ENCODE measurements at places on chromosomes 7 and 10.
A peak's percentile ranks its signal among the peaks of the same experiment; 100 is the strongest.

- no peak for DNase-seq
Measured at GRCh38 chr7:33870120-33870519, 35.2 kb upstream of the BMPER start.

DNA sequence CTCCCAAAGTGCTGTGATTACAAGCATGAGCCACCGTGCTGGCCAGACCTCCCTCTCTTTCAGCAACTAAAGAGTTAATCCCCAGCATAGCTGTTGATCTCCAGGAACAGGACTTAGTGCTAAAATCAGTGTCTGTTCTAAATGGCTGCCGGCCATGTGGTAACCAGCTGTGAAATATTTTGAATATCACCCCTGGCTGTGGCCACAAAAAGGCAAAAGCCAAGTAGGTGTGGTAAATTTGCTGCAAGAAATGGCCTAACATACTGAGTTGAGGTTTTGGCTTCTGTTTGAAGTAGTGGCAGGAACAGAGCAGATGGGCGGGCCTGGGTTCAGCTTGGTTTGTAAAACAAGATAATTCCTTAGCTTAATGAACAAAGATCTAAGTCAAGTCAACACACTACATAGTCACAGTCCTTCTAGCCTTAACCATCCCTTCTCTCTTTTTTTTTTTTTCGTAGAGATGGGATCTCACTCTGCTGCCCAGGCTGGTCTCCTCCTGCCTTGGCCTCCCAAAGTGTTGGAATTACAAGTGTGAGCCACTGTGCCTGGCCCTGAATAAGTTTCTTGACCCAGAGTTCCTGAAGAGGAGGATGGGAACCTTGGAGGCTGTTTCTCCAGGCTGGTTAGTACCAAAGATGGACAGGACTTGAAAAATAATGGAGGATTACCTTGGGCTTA lies 22.7 kb upstream of the AGFG2 start:
- DNase-seq, result peak; percentile 71

DNA sequence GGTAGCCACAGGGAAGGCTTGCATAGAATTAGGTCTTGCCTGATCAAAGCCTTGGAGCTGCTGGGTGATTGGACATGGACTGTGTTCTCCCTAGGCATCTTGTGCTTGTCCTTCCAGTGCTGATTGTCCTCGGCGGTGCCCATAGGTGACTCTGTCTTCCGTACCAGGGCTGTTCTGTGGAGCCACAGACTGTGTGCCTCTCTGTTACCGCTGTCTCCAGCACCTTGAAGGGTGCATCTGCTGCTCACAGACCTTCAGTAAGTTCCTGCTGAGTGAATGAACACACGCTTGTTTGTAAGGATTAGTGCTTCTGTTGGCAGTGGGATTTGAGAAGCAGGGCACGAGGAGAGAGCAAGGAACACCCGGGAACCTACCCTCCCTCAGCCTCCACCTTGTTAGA lies 116.7 kb downstream of the CELF2 start:
- DNase-seq, result no peak

DNA sequence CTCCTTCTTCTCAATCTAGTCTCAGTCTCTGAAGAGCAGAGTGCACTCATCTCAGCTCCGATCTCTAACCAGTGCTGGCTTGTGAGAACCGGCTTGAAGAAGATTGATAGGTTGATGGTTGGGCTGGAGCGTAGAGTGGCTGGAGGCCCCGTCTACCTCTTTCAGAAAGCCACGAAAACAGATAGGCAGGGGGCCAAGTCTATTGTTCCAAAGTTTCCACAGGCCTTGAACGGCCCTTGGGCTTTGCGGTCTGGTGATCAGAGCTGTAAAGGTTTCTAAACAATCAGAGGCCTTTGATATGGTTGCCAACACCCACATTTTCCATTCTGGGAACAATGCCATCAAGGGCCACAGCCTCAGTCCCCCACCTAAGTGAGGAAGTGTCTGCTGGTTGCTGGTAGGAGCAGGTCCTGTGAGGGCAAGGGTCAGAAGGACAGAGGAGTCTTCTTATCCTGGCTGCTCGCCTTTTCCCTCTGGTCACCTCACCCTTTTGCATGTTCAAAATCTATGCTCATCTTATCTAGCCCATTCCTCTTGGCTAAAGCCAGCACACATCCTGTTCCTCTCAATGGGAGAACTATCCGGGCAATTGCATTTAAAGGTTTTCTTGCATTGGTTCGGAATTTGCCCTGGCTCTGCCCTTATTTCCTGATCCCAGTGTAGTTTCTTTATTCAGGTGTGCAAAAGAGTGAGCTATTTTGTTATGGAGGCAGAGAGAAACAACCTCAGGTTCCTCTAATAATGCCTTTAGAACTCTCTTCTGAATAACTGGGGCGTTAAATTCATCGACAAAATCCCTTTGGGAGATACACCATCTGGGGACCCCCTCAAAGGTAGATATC lies 70.3 kb upstream of the KMT2E start:
- peak; percentile 55 for DNase-seq

DNA sequence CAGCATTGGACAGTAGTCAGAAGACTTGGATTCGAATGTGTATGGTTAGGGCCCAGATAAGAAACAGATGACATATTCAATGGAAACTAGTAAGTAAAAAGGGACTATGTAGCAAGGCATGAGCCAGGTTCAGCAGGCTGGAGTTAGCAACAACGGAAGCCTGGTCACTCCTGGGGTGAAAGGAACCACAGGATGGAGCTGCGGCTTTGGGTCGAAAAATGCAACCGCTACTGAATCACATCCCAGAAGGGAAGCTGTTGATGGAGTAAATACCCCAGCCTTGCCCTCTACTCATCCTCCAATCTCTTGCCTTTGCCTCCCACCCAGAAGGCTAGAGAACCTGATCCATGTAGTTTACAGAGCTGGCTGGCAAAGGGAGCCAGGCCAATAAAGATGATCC lies 37.5 kb upstream of the EGR2 start:
- DNase-seq, result no peak

DNA sequence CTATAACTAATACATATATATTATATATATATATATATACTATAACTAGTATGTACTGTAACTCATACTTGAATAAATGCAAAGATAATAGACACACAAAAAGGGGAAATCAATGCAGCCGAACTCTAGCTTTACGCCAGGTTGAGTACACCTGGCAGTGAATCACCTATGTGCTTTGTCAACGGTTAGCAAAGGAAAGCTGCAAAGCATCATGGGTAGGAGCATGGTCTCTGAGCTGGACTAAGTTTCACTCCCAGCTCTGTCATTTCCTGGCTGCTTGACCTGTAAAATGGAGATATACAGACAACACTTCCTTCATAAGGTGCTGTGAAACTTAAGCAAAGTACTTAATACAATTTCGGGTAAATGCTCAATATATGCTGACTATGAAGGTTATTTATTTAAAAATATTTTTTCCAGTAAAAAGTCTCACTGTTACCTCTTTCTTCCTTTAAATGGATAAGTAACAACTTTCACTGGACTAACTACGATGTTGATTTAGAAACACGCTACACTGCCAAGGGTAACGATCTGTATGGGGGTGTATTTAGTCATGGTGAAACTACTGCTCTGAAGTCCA lies 61.7 kb upstream of the ITGA8 start:
- no peak for DNase-seq

DNA sequence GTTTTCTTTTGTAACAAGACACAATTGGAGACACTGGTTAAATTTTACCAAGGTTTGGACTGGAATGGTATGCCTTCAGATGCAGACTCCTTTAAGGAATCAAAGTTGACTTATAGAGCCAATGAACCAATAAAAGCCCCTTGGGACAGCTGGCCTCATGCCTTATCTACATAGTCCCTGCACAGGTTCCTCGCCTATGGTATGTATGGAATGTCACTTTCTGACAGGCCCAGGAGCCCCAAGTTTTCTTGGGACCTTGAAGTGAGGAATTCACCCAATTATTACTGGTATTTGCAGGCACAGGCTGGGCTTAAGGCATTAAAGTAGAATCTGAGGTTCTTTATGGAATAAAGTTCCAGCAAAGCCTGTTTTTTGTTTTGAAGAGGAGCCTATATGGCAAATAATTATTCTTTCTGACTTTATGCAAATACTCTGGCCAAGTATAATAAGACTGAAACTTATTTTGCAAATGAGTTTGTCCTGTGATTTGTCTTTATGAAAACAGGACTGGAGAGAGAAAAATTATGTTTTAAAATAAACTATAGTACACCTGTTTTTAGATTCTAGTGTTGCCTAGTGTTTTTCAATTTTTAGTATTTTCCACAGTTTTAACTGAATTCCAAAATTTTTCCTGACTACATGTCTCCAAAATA lies 24.1 kb upstream of the DNMBP start:
- no peak for DNase-seq

- DNase-seq, result no peak
Measured at GRCh38 chr7:101701153-101701794, 72.2 kb upstream of the MYL10 start.

DNA sequence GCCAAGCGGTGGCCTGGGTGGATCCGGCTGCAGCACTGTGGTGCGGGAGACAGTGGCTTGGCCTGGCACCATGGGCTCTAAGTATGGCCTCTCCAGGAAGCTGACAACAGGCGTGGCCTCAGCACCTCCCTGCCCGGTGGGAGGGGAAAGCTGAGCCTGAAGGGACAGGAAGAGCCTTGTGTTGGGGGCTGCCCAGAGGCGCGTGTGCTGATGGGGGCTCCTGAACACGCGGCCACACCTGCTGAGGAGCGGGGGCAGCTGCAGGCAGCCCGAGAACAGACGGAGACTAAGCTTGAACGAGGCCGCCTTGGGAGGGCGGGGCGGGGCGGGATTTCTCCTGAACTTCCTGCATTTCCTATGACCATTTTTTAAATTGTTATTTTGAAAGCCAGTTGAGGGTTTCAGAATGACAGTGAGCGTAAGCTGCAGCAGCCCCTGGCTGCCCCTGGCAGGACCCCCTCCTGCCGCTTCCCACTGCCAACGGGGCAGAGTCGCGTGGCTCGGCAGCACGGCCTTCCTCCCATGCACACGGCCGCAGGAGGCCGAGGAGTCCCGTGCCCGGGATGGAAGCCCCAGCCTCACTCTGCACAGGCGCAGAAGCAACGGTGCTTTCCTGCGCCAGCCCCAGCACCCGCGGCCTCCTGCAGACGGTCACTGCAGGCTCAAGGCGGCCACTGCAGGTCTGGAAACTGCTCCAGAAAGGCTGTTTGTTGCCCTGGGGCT lies 43.2 kb downstream of the DPYSL4 start:
- no peak for DNase-seq

DNA sequence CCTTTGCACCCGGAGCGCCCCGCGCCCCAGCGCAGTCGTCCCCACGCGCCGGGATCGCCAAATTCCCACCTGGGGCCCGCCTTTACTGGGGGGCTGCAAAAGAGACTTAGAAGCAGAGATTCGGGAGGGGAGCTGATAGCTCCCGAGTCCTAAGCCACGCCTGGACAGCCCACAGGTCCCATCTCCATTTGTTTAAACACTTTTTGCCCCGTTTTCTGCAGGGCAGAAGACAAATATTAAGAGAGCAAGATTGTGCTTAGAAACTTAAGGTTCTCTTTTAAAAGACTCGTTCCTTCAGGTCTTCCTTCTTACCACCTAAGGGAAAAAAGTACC lies 299.1 kb upstream of the NFE2L3 start:
- no peak for DNase-seq

DNA sequence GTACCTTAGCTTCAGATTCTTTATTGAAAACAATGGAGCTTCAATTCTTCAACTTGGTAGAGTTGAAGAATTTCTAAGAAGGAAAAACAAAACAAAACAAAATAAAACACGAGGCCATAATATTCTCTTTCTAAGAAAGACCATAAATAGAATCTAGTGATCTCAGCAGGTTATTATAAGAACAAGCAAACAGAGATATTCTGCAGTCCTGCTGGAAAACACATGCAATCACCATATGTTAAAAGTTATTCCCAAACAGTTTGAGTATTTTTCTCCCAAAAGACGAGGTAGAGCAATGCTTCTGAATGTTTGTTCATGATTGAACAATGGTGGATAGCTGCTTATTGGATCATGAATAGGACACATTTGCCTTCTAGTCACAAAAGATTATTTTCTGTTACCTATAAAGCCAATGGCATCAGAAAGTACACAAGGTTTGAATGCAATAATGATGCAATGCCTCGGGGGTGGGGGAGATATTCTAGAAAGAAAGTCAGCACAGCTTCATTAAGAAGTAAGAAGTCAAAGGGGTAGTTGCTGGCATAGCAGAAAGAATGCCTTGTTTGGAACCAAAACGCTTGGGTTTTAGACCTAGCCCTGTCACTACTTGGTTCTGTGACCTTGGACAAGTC lies 59.3 kb downstream of the CREB3L2 start:
- no peak for DNase-seq

- peak; percentile 25 for DNase-seq
Measured at GRCh38 chr7:150405584-150406311, 26.6 kb downstream of the ZNF775 start.

GRCh38 chr10:72007246-72007892 lies 43.2 kb downstream of the CHST3 start:
- DNase-seq, result no peak

DNA sequence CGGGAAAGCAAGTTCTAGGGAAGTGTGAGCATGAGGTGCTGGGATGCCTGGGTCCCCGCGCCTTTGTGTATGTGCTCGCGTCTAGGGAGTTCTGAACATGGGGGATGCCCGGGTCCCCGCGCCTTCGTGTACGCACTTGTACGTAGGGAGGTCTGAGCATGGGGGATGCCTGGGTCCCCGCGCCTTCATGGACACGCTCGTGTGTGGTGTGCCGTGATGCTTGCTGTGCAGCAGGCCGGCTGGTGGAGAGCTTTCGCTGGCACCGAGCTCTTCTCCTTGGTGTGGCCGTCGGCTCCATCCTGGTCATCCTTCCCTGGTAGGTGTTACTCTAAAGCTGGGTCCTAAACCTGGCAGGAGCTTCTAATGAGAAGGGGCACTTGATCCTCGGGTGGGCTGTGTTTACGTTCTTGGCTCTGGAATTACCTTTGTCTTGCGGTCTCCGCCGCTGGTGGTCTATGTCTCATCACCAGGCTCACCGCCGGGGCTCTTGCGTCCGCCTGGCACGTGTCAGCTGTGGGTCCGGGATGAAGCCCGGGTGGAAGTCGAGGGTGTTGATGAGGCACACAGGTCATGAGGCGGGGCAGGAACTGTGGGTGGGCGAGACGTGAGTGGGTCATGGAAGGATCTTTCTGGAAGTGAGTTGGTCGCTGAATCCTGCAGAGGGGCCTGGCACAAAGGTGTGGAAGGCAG lies 63.5 kb downstream of the DNAJB6 start:
- no peak for DNase-seq

GRCh38 chr7:93279541-93279940 lies 47.4 kb downstream of the VPS50 start:
- DNase-seq, result no peak

GRCh38 chr7:98284335-98285036 lies 3.0 kb downstream of the BRI3 start:
- no peak for DNase-seq

Data from effector memory CD8-positive, alpha-beta T cell (primary cell).